ENCODE measurements at places on chromosomes 5 and 9. TPM values are rescaled to one million over a fixed set of nuclear protein-coding genes. Genes with fewer than 3 reads are reported as not detected.

- DNase-seq, result no peak
Measured at GRCh38 chr5:8912106-8912505, 633.8 kb downstream of the SEMA5A start.

The OBP2B gene
- total RNA-seq, result not detected

- DNase-seq, result no peak
Measured at GRCh38 chr9:101470929-101471328, 35.4 kb upstream of the ALDOB start.

The WDR38 gene
- total RNA-seq, result not detected

- DNase-seq, result no peak
Measured at GRCh38 chr9:4030751-4031150, 269.1 kb downstream of the GLIS3 start.

DNA sequence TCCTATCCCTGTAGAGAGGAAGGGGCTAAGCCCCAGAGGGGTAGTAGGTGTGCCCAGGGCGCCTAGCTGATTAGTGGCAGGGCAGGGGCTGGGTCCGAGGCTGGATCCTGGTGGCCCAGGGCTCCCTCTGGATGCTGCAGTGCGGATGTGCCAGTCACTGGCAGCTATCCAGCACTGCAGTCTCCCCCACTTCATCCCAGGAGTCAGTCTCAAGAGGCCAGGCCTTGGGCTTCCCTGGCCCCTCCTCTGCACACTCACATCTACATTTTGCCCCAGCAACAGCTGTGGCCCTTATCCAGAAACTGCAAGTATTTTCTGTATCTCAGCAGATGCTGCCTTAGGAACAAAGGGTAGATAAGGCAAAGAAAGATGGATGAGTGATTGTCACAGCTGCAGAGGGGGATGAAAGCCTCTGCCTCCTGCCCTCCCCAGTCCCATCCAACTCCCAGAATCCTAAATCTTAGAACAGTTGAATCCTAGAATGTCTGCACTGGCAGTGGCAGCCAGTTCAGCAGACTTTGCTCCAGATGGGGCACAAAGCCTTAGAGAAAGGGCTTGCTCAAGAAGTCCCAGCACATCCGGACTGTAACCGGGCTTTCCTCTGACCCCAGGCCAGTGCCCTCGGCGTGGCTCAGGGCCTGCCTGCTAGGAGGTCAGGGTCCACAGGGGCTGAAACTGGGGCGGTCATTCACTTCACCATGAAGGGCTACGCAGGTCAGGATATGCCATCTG, 1.6 kb downstream of the ANXA6 start:
- DNase-seq, result no peak

DNA sequence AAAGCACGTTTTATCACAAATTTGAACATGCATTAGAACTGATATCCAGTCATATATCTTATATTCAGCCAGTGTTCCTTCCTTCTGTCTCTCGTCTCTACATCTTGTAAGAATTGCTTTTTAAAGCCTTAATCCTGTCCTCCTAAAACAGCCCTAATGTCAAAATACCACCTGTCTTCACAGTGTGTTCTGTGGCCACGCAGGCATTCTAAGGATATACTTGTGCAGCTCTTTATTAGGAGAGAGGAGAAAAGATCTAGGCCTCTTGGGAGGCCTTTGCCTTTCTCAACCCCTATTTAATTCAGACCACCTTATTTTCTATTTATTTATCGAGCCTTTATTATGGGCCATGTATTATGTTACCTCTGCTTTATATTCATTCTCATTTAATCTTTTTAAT, 78.3 kb downstream of the MAN2A1 start:
- DNase-seq, result no peak

All from progenitor cell of endocrine pancreas (in vitro differentiated cells).